Breast epithelium (tissue), 4 donors: ENCODE measurements at places on chromosomes 12 and 14.

GRCh38 chr12:91555436-91556415 lies 373.1 kb upstream of the DCN start:
- DNase-seq = no peak

GRCh38 chr12:43883748-43884147 lies 47.9 kb downstream of the TMEM117 start:
- no peak for DNase-seq

GRCh38 chr14:89164168-89165073 lies 252.6 kb downstream of the FOXN3 start:
- no peak for DNase-seq

DNA sequence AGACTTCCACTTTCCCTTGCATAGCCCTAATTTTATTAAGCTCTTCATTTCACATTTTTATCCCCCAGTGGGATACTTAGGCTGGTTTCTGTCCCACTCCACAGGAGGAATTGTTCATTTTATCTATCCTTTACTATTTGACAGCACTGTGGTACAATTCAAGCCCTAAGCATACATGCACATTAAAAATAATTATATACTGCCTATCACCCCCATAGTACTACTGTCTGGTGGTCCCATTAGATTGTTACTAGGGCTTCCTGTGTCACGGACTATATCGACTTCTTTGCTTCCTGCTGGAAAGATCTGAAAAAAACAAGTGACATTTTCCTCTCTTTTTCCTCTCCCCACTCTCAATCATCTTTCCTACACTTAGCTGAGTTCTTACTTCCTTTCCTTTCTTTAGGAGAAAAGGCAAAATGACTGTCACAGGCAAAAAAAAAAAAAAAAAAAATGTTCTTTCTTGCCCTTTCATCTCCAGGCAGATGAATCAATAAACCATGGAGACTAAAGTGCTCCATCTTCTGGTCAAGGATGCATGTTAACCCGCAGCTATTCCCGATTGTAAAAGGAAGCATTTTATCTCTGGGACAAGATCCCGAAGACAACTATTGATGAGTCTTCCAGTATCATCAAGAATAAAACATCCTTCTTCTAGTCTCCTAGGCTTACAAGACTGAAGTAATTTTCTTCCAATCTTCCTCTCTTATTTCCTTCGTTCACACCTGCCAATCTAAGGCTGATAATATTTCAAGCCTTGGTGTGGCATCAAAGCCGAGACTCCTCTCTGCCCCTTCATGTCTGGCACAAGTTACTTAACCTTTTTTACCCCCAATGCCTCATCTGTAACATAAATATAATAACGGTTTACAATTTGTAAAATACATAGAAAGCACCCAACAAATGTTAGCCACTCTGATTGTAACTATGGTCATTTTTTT lies 94.4 kb upstream of the PLEKHG7 start:
- DNase-seq = no peak

- DNase-seq = no peak
Measured at GRCh38 chr12:40192704-40193255, 32.0 kb upstream of the LRRK2 start.

GRCh38 chr14:100263141-100263540 lies 24.2 kb downstream of the YY1 start:
- DNase-seq = no peak

DNA sequence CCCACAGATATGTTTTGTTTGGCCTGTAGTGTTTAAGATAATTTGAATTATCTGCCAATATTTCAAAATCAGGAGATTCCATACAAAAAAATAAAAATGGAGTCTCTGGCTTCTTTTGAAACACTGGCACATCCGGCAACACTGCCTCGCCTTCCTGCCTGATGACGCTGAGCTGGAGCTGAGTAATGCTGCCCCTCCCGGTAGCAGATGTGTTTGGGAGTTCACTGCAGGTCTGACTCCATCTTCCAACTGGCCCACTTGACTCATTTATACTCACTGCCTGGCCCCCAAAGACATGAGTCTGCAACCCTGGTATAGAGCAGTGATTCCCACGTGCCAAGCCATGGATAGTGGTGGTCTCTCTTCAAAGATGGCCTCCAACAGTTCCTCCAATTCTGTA lies 7.4 kb downstream of the CIT start:
- DNase-seq = no peak

- DNase-seq = no peak
Measured at GRCh38 chr12:47414511-47414910, 291.3 kb downstream of the RPAP3 start.

- DNase-seq = no peak
Measured at GRCh38 chr14:78455896-78456435, 285.8 kb downstream of the NRXN3 start.

DNA sequence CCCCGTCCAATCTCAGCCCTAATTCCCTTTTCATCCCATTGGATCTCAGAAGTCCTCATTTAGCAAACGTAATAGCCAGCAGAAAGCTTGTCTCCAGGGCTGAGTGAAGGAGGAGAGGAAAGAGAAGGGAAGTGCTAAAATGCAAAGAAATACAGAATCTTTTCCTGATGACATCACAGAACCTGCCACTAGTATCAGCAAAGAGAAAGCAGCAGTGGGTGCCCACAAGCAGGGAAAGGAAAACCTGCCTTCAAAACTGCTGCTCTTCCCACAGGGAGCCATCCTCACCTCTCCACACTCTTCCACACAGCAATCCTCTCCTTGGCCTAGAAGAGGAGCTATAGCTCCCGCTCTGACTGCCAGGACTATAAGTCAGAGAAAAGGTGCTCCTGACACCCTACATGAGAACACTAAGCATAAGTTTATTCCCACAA lies 11.3 kb downstream of the MED13L start:
- DNase-seq = no peak

- DNase-seq = no peak
Measured at GRCh38 chr14:64217308-64217707, 76.9 kb downstream of the ESR2 start.

GRCh38 chr14:46368275-46368674 lies 283.3 kb downstream of the RPL10L start:
- no peak for DNase-seq

GRCh38 chr12:105954951-105955931 lies 183.5 kb downstream of the NUAK1 start:
- DNase-seq = no peak

DNA sequence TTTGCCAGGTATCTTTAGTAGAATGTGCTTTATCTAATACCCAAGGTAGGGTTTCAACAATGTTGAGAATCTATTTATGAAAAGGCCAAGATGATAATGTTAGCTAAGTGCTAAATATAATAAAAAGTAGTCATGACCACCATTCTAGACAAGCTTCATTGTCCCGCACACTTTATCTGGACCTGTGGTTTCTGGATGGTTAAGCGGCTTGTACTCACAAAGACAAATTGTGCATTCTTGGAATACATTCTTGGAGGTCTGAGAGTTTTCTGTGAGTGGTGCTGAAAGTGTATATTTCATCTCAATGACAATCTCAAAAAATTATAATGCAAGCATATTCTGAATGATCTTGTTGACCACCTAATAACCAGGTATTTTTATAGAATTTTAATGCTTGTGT lies 646.9 kb downstream of the DIO2 start:
- no peak for DNase-seq

DNA sequence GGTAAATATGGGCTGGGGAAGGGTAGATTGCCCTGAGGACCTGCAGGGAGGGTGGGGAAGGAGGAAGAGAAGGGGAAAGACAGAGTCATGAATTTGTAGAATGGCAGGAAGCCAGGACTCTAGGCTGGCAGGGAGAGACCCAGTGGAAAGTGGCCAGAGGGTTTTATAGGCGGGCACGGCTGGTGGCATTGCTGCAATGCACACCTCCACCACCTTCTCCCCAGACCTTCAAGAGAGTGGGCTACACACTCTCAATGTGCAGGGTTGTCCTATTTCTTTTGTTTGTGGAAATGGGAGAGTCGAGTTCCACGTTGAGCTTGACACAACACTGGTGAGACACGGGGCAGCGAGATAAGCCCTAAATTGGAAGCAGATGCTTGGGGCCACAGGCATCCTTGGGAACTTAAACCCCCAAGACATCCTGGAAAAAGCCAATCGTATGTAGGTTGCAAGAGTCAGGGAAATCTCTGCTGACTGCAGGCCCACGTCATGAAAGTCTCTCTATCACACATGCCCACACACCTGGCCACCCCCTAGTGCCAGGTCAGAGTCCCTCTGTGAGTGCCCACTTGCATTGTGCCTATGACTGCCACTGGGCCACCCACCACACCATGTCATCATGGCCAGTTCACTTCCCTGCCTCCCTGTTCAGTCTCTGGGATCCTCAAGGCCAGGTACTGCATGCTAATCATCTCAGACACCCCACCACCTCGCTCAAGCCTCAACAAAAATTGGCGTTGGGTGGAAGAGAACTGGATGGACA lies 38.0 kb upstream of the BDKRB2 start:
- no peak for DNase-seq

DNA sequence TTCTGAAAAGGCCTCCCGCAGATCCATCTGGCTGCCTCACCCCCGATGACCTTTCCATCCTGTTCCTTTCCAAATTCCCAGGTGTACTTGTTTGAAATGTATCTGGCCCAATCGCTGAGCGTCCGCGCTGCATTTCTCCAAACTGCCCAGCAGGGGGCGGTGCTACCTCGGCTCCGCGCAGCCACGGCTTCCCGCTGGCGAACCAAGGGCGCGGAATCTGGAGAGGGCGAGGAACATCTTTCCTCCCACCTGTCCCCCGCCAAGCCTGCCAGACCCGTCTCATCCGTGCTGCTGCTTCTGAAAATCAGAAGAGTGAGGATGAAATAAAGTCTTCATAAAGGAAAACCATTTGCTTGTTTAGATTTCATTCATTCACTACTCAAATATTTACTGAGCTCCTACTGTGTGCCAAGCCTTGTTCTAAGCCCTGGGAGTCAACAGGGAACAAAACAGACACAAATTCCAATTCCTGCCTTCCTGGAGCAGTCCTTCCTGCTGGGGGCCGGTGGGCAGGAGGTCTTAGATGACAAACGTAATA lies 16.8 kb upstream of the MYL2 start:
- DNase-seq = no peak

DNA sequence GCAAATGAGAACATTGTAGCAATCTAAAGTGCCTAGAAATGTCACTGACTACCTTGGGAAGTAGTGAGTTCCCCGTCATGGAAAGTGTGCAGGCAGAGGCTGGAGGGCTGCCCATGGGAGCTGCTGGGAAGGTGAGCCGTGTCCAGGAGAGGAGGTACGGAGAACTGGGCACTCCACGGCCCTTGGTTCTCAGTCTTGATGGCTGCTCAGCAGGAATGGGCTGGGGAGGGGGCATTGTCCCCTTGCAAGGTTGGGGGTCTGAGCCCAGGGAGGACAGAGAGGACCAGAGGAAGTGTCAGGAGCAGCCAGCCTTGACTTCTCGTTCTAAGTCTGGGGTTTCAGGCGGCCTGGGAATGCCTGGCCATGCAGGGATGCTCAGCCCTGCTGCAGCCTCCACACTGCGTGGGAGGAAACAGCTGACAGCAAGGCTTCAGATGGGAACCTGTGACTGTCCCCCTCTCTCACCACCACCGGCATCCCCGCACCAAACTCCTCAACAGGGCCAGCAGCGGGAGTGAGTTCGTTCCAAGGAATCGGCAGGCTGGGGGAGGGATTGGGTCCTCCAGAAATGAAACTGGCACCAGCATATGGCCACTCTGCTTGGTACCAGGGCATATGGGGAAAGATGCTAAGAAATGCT lies 140.2 kb downstream of the BCL11B start:
- no peak for DNase-seq

DNA sequence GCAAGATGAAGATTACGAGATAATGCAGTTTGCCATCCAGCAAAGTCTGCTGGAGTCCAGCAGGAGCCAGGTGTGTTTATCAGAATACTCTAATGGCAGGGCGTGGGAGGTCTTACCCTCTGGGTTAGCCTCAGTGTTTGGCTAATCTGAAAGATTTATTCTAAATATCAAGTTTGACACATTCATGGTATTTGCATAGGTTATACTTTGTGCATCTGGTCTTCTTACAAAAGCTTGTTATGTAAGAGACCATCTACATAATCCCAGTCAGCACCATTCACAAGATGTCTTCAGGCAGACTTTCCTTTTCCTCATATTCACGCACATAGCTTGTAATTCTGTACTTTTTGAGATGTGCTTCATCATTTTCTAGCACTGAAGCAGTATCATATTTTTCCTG lies 14.4 kb downstream of the C12orf76 start:
- DNase-seq = no peak

GRCh38 chr14:100297320-100298300 lies 8.6 kb downstream of the SLC25A29 start:
- DNase-seq = peak; percentile 74

DNA sequence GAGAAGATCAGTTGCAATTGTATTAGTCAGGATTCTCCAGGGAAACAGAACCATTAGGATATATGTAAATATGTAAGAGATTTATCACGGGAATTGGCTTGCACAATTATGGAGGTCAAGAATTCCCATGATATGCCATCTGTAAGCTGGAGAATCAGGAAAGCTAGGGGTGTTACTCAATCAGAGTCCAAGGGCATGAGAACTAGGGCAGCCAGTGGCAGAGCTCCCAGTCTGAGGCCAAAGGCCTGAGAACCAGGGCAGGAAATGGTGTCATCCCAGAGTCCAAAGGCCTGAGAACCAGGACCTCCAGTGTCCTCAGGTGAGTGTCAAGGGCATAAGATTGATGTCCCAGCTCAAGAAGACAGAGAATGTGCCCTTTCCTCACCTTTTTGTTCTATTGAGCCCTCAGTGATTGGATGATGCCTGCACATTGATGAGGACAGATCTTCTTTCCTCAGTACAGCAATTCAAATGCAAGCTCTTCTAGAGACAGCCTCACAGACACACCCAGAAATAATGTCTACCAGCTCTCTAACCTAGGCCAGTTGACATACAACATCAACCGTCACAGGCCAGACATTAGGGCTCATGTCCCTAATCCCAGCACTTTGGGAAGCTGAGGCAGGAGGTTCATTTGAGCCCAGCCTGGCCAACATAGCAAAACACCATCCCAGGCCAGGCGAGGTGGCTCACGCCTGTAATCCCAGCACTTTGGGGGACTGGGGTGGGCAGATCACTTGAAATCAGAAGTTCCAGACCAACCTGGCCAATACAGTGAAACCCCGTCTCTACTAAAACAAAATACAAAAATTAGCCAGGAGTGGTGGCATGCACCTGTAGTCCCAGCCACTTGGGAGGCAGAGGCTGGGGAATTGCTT lies 34.9 kb upstream of the ZNF740 start:
- DNase-seq = no peak

- no peak for DNase-seq
Measured at GRCh38 chr14:93100100-93100499, 15.6 kb downstream of the ITPK1 start.

- DNase-seq = no peak
Measured at GRCh38 chr12:101040936-101041335, 169.1 kb downstream of the SLC5A8 start.

DNA sequence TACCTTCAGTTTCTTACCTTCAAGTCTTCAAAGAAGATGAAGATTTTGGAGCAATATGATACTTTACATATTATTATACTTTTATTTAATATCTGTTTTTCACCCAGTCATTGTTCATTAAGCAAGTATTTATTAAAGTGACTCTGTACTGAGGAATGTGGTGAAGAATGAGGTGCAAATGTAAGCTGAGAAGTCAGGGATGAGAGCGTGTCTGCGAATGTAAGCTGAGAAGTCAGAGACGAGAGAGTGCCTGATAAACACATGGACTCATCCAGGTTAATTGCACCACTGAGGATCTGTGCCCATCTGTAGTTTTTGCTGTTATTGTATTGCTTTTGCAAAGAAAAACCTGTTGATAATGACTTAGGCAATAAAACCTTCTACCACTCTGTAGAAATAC lies 211.9 kb upstream of the FAR2 start:
- DNase-seq = no peak

GRCh38 chr12:113299619-113300237 lies 35.2 kb downstream of the SLC8B1 start:
- peak; percentile 66 for DNase-seq
